ENCODE measurements at places on chromosomes 12 and 14. TPM values are rescaled to one million over a fixed set of nuclear protein-coding genes. Genes with fewer than 3 reads are reported as not detected.
A peak's percentile ranks its signal among the peaks of the same experiment; 100 is the strongest.

- H3K27ac ChIP-seq = no peak overlapping the region
- H3K4me3 ChIP-seq = no peak overlapping the region
- no peaks in the 10 kb centered on the region for H3K27me3 ChIP-seq
- peaks cover 10% of the 10 kb centered on the region for H3K36me3 ChIP-seq
These were observed 5.7 kb downstream of the CRADD start for GRCh38 chr12:93682846-93683261.

DNA sequence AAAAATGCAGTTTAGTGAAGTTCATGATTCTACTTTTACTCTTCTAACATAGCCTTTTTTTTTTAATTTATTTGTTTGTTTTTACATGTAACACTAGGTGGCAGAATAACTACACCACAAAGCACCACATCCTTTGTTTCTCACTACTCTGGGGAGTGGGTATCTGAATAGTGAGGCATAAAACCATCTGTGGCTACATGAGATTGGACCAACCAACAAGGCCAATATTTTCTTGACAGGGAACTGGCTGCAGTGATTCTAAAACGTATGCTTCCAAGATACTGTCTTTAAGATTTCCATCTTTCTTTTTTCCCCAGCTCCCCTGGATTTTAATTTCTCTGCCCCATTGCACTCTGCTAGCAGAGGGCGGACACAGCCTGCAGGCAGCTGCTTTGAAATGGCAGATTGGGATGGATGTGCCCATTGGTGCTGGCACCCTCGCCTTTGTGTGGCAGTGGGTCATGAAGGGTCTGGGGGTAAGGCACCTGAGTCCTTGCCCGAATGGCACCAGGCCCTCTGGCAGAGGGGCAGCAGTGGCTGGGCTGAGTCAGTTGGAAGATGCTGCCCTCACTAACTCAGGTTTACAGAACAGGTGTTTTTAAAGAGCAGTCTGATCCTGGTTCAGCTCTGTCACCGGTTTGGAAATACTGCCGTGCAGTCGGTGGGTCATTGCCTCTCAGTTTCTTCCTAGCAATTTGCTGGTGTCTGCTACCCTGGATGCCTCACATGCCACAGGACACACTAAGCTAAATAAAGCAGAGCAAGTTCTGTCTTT is 429.1 kb downstream of the RAD51B start:
- no peak for DNase-seq
- no peak overlapping the region for H3K4me3 ChIP-seq
- no peak overlapping the region for H3K27ac ChIP-seq
- H3K36me3 ChIP-seq = no peaks in the 10 kb centered on the region
- H3K4me1 ChIP-seq = peaks cover 50% of the 10 kb centered on the region
- no peaks in the 10 kb centered on the region for H3K27me3 ChIP-seq

DNA sequence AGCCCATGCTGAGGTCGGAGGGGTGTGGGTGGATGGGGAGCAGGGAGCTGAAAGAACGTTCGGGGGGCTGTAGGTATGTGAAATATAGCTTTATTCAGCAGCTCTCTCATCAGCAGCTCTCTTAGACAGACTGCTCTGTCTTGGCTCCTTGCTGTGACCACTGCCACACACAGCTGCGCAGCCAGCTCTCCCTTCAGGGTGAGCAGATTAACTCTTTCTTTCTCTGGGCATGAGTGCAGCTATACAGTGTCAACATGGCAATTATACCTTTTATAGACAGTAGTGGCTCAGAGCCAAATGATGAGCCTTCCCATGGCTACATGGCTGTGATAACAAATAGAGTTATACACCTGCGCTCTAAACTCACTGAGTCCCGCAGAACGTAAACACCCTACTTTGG is 137.7 kb upstream of the NEDD1 start:
- H3K27me3 ChIP-seq = no peaks in the 10 kb centered on the region
- H3K4me1 ChIP-seq = no peaks in the 10 kb centered on the region
- no peak overlapping the region for H3K4me3 ChIP-seq
- no peaks in the 10 kb centered on the region for H3K36me3 ChIP-seq
- no peak overlapping the region for H3K27ac ChIP-seq

DNA sequence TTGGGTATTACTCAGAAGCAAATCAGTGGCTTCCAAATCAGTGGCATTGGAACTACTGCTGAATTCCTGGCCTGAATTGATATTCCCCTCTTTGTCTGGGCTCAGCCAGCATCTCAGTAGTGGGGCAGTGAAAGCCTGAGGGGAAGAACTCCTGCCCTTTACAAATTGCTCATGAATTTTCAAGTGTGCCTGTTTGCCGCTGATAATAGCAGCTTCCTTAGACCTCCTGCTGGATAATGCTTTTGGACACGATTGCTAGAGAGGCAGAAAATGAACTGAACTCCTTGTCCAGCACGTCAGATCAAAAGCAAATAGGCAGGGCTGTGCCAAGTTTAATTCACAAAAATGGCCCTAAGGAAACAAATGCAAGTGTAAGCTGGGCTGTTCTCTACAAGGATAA is 91.3 kb upstream of the GZMB start:
- no peak overlapping the region for H3K27ac ChIP-seq
- H3K4me1 ChIP-seq = peaks cover 5% of the 10 kb centered on the region
- no peak for DNase-seq
- no peak overlapping the region for H3K4me3 ChIP-seq
- no peaks in the 10 kb centered on the region for H3K36me3 ChIP-seq
- peaks cover 17% of the 10 kb centered on the region for H3K27me3 ChIP-seq

- peaks cover 3% of the 10 kb centered on the region for H3K27me3 ChIP-seq
- H3K4me1 ChIP-seq = peaks cover 10% of the 10 kb centered on the region
- no peak overlapping the region for H3K27ac ChIP-seq
- H3K36me3 ChIP-seq = no peaks in the 10 kb centered on the region
- DNase-seq = no peak
These were observed 16.2 kb downstream of the SLC2A14 start for GRCh38 chr12:7856516-7856915.

DNA sequence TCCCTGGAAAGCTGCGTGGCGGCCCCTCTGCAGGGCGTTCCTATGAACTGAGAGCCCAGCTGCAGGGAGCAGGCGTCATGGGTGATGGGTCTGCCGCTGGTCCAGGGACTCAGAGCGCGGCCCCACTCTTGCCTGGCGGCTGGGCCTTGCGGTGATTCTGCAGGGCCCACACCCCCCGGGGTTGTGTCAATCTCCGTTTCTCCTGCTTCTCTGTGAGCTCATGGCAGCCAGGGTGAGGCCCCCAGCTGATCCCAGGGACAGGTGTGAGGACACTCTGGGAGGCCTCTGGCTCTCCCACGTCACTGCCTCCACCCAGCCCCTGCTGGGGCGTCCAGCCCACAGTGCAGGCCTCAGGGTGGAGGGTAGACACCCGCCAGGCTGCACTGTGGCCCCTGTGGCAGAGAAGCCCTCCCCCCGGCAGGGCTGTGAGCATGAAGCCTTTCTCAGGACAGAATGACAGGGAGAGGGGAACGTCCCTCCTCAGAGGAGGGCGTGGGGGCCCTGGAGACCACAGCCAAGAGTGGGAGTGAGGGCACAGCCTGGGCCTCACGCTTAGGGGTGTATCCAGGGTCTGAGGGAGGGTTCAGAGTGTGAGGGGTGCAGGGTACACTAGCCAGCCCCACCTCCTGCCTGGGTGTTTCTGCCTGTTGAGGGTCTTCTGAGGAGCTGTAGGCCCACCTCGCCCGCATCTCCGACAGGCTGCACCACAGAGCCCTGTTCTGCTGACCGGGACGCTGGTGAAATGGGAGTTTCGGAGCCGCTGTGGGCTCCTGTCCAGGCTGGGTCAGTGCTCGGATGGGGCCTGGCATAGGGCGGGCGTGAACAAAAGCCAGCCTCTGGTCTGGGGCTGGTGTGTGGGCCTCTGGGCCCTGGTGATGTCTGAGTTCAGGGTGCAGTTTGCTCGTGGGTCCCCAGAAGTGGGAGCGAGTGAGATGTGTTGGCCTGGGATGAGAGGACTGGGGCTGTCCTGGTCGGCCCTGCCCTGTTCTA is 26.7 kb upstream of the CRIP2 start:
- H3K36me3 ChIP-seq = peaks cover 6% of the 10 kb centered on the region
- H3K27ac ChIP-seq = no peak overlapping the region
- no peaks in the 10 kb centered on the region for H3K4me1 ChIP-seq
- no peak overlapping the region for H3K4me3 ChIP-seq
- no peak for DNase-seq

- H3K27ac ChIP-seq = peak overlapping the region; percentile 85
- H3K4me3 ChIP-seq = no peak overlapping the region
- peaks cover 65% of the 10 kb centered on the region for H3K36me3 ChIP-seq
These were observed 8.6 kb downstream of the GIT2 start for GRCh38 chr12:109987615-109988014.

DNA sequence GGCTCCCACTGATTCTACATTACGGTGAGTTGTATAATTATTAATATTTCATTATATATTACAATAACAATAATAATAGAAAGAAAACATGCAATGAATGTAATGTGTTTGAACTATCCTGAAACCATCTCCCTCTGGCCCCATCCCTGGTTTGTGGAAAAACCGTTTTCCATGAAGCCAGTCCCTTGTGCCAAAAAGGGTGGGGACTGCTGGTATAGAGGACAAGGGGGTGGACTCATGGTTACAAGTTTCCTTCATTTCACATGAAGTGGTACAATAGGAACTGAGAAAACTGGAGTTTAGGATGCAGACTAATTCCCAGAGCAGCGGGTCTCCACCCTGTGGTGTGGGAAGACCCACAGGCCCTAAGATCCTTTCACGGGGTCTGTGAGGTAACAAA is 3.0 kb upstream of the C1RL start:
- H3K4me3 ChIP-seq = no peak overlapping the region
- H3K36me3 ChIP-seq = peaks cover 9% of the 10 kb centered on the region
- H3K27ac ChIP-seq = no peak overlapping the region
- DNase-seq = no peak
- H3K27me3 ChIP-seq = no peaks in the 10 kb centered on the region

- H3K4me3 ChIP-seq = no peak overlapping the region
- no peaks in the 10 kb centered on the region for H3K4me1 ChIP-seq
- DNase-seq = no peak
- H3K27ac ChIP-seq = no peak overlapping the region
- H3K36me3 ChIP-seq = no peaks in the 10 kb centered on the region
- no peaks in the 10 kb centered on the region for H3K27me3 ChIP-seq
These were observed 404.7 kb upstream of the FLRT2 start for GRCh38 chr14:85125291-85125670.

DNA sequence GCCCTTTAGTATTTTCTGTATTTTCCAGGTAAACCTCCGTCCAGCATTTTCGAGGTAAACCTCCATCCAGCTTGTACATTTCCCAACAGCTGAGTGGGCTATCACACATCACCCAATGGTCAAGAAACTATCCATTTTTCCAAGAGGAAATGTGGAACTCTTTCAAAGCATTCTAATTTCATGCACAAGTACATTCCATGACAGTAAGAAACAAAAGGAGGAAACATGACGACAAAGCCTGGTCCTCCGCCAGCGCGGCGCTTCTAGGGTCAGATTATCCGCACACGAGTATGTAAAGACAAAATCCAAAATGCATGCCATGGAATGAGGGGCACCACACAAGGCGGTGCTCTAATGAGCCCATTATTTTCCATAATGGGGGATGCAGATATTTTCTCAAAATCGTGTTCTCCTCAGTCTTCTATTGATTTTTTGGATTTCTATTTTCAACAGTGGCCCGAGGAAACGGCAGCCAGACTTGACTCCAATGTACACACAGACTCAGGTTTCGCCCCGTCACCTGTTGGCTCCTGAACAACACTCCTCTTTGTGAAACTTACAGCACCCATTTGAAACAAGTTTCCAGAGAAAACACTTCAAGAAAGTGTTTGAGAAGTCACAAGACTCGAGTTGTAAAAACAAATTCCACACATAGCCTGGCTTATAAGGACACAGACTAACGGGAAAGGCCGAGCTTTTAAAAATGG is 107.4 kb downstream of the PRICKLE1 start:
- H3K4me1 ChIP-seq = peaks cover 15% of the 10 kb centered on the region
- H3K4me3 ChIP-seq = peak overlapping the region; percentile 32
- DNase-seq = no peak

GRCh38 chr12:129467289-129467688 is 436.5 kb downstream of the TMEM132D start:
- no peaks in the 10 kb centered on the region for H3K4me1 ChIP-seq
- H3K36me3 ChIP-seq = no peaks in the 10 kb centered on the region
- H3K27me3 ChIP-seq = no peaks in the 10 kb centered on the region
- H3K27ac ChIP-seq = no peak overlapping the region
- no peak for DNase-seq

- H3K27ac ChIP-seq = no peak overlapping the region
- no peak for DNase-seq
- peaks cover 3% of the 10 kb centered on the region for H3K36me3 ChIP-seq
- no peaks in the 10 kb centered on the region for H3K27me3 ChIP-seq
- no peaks in the 10 kb centered on the region for H3K4me1 ChIP-seq
These were observed 111.2 kb downstream of the RFLNA start for GRCh38 chr12:124406043-124406442.

DNA sequence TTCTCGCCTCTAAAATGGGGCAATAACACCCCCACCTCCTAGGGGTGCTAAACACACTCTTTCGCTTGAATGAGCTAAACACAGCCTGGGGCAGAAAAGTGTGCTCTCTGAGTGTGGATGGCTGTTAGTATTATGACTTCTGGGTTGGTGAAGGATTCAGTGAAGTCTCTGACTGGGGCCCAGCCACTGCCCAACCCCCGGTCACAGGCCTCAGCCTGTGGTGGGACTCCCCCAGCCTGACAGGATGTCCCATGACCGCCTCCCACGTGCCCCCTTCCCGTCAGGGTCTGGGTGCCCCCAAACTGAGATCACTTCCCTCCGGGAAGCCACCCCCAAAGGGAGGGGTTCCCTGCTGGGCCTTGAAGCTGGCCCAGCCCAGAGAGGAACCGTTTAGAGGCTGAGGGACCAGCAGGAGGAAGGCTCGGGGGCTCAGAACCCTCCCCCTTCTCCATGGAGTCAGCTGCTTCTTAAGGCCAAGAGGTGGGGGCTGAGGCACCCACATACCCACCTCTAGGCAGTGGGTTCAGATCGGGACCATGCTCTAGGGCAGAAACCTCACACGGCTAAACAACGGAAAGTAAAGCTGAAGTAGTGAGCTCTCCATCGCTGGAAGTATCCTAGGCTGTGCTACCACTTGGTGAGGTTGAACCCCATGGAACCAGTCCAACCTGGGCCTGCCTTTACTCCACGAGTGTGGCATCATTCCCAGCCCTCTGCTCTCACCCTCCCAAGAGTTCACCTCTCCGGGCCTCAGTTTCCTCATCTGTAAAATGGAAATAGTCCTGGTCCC is 13.8 kb downstream of the DTX1 start:
- peak overlapping the region; percentile 73 for H3K27ac ChIP-seq
- no peaks in the 10 kb centered on the region for H3K36me3 ChIP-seq
- DNase-seq = peak; percentile 72
- H3K4me3 ChIP-seq = peak overlapping the region; percentile 51

GRCh38 chr12:132267873-132268272 is 61.5 kb downstream of the GALNT9 start:
- no peak for DNase-seq
- no peaks in the 10 kb centered on the region for H3K4me1 ChIP-seq
- H3K27me3 ChIP-seq = no peaks in the 10 kb centered on the region
- H3K36me3 ChIP-seq = no peaks in the 10 kb centered on the region
- no peak overlapping the region for H3K4me3 ChIP-seq

The AICDA gene
- not detected for total RNA-seq

The CAPS2 gene
- total RNA-seq = 2.4 TPM

The BCL7A gene
- 6.7 TPM for total RNA-seq

The NAP1L1 gene
- total RNA-seq = 1,176 TPM

The CCND2 gene
- 749 TPM for total RNA-seq

The AMIGO2 gene
- total RNA-seq = 19.0 TPM

The PIP4K2C gene
- 17.1 TPM for total RNA-seq

All from activated naive CD8-positive, alpha-beta T cell treated with anti-CD3 and anti-CD28 coated beads for 36 hours (primary cell).